Stimulated activated CD4-positive, alpha-beta T cell treated with anti-CD3 and anti-CD28 coated beads, Interleukin-1b, Interleukin-23, amount 100 ng/mL, for 1 hour (primary cell): ENCODE measurements at places on chromosomes 4 and X.

DNA sequence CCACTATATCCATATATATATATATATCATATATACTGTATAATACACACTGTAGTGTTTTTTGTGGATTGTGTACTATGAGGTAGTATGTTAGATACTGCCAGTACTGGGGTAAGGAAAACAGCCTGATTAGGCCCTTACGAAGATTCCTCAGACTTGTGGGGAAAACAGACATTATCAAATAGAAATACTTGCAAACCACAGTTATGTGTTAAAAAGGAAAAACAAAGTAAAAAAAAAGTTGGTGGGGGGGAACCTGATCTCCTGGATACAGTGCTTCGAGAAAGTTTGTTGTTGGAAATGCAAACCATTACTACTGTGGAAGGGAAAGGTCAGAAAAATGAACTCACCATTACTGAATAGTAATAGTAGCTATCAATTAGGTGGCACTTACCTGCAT lies 53.0 kb downstream of the PKD2 start:
- DNase-seq, result no peak

GRCh38 chr4:172706000-172706399 lies 462.6 kb upstream of the GALNT7 start:
- DNase-seq, result no peak

GRCh38 chr4:19703391-19703790 lies 548.3 kb upstream of the SLIT2 start:
- no peak for DNase-seq

DNA sequence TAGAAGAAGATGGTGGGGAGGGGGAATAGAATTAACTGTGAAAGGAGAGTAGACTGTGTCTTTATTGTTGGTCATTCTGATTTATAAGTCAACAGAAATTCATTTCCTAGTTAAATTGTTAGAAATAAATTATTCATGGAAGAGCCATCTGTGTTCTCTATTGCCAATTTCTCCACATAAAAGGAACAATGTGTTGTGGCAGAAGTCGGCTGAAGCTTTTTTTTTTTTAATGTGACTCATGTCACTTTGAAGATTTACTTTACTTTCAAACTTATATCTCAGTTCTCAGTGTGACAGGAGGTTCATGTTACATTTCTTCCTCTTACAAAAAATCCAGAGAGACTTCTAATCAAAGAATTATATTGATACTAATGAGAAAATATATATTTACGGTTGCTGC lies 60.5 kb downstream of the CPE start:
- DNase-seq, result no peak

DNA sequence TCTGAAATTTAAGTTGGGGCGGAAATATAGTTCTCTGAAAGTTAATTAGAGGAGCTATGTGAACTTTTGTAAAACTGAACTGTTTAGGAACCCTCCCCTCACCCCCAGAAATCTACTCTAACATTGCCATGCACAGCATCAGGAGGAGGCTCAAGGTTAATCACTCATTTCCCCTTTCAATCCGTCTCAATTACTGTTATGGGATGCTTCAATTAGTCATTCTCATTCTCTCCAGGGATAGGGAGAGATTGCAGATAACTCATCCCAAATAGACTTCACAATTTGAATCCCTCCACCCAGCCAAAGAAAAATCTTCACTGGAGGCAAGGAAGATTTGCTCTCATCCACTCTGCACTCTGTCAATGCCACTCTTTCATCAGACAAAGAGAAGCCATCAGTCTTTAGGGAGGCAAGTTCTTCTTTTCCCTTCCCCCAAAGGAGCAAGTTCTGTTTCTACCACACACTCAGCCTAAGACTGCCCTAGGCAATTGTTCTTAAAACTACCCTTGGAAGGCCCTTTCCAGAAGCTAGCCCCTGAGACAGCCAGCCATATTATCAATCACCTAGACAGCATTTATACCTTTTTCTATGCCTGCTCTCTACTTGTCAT lies 140.4 kb downstream of the SLC10A7 start:
- DNase-seq, result no peak

DNA sequence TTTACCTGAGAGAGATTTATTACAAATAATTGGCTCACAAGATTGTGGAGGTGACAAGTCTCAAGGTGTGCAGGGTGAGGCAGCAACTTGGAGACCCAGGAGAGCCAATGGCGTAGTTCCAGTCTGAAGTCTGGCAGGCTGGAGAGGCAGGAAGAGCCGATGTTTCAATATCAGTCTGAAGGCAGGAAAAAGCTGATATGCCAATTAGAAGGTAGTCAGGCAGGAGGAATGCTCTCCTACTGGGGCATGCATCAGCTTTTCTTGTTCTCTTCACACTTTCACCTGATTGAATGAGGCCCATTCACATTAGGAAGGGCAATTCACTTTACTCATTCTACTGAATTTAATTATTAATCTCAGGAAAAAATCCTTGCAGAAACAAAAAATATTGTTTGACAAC lies 1351.7 kb upstream of the ADGRL3 start:
- no peak for DNase-seq

DNA sequence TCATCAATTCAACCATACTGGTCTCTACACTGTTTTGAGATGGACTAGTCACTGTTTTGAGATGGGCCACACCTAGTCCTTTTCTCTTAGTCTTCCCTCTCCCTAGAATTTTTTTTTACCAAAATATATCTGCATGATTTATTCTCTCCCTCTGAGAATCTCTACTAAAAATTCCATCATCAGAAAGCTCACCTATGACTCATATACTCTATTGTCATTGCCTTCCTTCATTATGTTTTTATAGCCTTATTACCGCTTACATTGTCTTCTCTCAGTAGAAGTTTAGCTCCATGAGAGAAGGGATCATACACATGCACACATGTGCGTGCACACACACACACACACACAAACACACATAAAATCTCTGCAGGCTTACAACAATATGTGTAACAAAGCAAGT lies 303.6 kb downstream of the PCDH10 start:
- no peak for DNase-seq

GRCh38 chr4:115674485-115674884 lies 561.1 kb upstream of the NDST4 start:
- DNase-seq, result no peak

GRCh38 chr4:152585023-152585441 lies 49.1 kb upstream of the FBXW7 start:
- no peak for DNase-seq

DNA sequence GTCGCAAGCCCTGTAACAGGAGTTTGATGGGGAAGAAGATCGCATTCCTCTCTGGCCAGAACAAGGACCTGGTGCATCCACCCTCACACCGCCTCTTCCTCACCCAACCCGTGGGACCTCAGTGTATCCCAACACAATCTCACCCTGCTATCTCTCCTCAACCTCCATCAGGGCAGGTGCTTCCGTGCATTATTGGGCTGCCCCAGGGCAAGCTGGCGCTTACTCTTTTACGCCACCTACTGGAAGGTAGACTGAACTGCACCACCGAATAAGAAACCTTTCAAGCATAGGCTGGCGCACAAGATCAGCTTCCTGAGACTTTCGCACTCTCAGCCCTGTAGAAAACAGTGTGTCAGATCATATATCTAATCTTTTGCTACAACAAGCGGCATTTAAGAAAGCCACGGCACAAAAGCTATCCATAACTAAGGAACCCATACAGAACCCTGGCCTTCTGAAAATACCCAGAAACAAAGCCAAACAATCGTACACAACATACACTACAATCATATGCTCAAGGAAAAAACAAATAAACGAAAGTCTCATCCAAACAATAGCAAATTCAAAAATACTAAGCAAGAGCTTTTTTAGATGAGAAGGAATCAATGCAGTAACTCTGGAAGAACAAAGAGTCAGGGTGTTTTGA lies 209.3 kb downstream of the UGT8 start:
- no peak for DNase-seq

DNA sequence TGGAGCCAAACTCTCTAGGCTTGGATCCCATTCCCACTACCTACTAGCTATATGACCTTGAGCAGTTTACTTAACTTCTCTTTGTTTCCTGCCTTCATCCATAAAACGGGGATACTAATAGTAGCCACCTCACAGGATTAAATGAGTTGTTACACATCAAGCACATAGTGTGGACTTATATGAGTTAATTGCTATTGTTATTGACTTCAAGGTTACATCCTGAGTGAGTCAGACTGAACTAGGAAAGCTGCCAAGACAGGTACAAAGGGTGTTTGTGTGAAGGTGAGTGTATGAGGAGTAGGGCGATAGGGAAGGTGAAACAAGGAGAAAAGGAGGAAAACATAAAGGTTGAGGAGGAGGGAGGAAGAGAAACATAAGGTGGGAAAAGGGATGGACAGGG lies 32.2 kb downstream of the TFDP3 start:
- no peak for DNase-seq

DNA sequence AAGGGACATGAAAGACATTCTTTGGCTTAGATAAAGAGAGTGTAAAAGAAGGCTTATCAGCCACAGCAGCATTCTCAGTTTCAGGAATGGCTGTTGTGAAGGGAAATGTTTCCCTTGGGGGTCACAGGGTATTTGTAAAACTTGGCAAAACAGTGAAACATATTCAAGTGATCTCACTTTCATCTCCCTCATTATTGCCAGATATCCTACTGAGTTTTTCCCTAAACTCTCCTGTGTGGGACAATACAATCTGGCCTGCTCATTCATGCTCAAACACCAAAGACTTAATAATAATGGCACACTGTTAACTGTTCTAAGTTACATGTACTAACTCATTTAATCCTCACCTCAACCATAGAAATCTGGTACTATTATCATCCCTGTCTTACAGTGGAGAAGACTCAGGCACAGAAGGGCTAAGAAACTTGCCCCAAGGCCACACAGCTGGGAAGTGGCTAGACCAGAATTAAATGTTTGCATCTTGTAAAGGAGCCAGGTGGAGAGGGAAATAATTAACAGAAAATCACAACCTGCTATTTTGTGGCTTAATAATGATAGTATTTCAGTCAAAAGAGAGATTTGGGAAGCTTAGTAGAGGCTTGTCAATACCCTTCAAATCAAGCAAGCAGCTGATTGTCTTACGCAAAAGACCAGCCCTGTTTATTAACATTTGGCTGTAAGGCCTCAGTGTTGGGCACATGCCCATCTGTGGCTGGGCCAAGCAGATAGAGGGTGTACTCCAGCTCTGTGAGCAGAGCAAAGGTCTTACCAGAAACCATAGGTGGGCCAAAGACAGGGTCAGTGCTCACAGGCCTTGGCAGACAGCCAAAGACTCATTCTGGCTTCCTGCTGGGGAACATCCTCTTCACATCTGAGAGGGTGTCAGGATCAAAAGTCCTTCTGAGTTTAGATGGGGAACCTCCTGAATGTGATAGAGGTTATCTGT lies 17.3 kb downstream of the SMPX start:
- DNase-seq, result no peak

DNA sequence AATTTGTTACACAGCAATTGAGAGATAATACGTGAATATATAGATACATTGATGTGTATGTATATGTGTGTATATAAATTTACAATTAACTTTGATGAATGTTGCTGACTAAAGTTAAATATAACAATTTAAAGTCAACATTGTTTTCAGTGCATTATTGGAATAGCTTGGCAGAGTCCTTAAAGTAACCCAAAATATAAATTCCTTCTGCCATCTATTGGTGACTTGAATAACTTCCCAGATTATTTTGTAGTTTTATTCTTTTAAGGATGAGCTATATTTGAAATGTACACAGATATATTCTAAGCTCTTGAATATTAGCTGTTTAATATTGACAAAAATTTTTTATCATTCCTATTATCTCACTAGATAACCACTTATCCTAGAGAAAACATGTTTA lies 298.2 kb upstream of the FSTL5 start:
- no peak for DNase-seq

- DNase-seq, result no peak
Measured at GRCh38 chrX:19303256-19303880, 40.4 kb upstream of the PDHA1 start.

DNA sequence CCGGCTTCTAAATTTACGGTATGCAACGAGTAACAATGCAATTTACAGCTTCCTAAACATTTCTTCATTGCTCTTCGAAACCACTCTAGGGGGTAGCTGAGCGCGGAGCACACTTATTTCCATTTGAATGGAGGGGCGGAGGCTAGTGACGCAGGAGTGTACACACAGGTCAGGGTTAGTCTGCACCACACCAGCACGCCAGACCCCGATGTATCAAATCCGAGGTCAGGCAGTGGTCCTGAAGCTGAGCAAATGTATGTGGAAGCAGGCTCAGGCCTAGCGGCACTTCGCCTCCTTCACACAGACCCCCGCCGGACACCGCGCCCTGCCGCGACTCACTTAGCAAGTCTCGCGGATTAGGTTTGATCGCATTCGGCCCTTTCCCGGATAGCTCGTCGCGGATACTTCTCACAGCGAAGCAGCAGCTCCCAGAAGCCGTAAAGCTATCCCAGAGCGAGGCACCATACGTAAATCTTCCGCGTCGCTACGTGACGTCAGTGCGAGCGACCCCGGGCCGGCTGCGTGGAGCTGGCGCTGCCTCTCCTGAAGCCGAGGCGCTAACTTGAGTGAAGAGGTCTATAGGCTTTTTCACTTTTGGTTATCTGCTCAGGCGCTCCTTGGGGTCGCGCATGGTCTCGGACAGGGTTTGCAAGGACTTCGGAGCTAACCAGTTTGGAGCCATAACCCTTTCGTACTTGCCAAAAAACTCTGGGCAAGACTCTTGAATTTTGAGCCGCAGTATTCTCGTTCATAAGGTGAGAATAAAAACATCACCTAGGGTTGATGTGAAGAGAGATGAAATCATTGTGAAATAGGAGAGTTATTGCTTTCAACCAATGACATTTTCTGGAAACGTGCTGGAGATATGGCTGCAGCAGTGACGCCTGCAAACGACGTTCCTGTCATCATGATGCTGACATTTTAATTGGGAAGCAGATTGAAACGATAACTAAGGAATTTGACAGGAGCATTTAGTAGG lies at the start of gene AASDH:
TSS of gene AASDH (minus strand) at position 469 of the 979 bp plus-strand sequence. CDS start 3,192 bp downstream, outside the sequence.
- DNase-seq, result peak; percentile 77

DNA sequence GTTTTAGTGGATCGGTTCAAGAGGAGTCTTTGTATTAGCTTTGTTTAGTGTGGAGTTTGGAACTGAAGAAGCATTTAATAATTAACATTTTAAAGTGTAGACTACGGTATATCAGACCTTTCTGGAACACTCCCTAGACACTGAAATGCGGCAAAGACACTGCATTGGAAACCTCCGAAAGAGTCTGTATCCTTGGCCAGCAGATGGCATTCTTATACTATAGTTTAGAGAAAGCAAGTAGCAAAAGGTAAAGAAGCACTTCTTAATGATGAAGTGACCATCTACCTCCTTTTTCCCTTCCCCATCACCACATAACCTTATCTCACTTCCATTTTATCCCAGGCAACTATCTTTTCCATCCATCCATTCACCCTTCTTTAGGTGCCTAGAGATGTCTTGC lies 7.6 kb downstream of the FABP2 start:
- no peak for DNase-seq

- no peak for DNase-seq
Measured at GRCh38 chr4:96775501-96775900, 935.6 kb downstream of the PDHA2 start.

GRCh38 chrX:96425200-96425599 lies 259.4 kb upstream of the DIAPH2 start:
- DNase-seq, result no peak

GRCh38 chrX:39591099-39591498 lies 506.7 kb downstream of the BCOR start:
- DNase-seq, result no peak

- no peak for DNase-seq
Measured at GRCh38 chrX:10130354-10130753, 26.4 kb upstream of the CLCN4 start.

- no peak for DNase-seq
Measured at GRCh38 chrX:21725496-21725895, 32.4 kb downstream of the SMPX start.
